ENCODE measurements at places on chromosomes 2 and 18.

- no peak for DNase-seq
Measured at GRCh38 chr2:24643051-24643450, 150.1 kb downstream of the PTRHD1 start.

- DNase-seq = no peak
Measured at GRCh38 chr2:125408874-125409538, 1247.0 kb upstream of the GYPC start.

DNA sequence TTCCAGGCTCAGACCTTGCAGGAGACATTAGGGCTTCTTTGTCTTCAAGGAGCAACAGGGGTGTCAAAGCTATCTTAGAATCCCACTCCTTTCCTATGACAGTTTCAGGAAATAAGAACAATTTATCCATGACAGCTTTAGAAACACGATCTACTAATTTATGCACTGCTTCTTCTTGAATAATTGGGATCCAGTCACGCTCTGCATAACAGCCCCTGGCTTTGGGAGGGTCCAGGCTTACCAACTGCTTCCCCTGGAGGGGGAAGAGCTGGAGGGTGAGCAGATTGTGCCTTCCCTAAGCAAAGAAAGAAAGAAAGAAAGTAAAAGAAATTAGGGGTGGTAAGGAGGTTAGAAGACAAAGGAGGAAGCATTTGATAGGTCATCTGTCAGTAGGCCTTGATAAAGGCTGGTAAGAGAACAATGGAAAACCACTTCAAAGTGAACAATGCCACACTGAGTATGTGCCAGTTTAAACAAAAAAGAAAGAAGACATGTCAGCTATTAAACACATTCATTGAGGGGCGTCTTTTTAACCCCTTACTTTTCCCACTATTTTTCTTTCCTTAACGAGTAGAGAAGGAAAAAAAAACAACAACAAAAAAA lies 327.6 kb downstream of the DCC start:
- DNase-seq = no peak

GRCh38 chr2:100554798-100555407 lies 7.9 kb upstream of the PDCL3 start:
- DNase-seq = peak; percentile 62

DNA sequence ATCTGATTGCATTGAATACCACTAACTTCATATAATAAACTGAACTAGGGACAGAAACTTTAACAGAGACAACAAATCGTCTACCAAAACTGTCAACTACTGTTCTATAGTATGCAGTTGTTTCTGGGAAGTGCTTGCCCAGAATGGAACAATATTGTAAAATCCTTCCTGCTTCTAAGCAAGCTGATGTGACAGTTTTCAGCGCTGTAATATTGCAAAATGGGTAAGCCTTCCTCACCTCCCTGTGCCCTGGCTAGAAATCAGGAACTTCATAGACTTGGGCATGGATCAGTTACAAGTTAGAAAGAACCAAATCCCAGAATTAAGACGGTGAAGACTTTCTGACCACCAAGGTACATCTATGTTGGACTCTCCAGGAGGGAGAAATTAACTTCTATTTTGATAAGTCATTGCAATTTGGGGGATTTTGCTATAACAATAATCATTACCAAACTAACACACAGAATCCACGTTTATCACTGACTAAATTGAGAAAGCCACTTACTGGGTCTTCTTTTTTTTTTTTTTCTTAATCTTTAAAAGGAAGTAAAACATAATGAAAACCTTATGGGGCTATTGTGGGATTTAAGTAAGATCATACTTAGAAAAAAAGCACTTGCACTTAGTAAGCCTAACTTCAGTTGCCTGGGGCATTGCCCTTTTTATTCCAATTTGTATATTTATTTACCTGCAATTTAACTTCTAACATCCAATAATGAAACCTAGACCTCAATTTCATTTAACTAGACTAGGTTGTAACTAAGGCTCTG lies 261.5 kb downstream of the TRIB2 start:
- DNase-seq = no peak
